ENCODE measurements at places on chromosomes 6 and 20.

DNA sequence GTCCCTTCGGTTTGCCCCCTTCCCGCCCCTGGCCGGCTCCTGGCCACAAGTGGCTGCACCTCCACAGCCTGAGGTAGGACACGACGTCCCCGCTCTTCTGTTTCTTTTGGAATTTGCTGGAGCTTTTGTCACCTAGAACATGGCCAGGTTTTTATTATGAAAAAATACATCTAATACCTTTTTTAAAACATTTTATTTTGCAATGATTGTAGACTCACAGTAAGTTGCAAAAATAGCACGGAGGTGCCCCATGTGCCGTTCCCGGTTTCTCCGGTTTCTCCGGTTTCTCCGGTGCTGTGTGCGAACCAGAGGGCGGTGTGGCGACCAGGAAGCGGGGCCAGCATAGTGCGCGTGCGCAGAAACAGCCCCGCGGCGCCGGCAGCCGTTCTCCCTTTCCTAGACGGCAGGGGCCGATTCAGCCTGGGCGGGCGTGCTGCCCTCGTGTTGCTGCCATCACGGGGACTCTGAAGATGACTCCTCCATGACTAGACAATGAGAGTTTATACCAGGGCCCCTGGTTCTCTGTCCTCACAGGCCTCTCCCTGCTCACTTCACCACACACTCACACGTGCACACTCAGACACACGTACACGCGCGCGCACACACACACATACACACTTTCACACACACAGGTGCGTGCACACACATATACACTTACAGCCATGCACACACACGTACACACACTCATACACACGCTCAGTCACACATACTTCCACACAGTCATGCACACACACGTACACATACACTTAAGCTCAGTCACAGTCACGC lies 102.1 kb downstream of the TMEM242 start:
- peak; percentile 79 for DNase-seq

- DNase-seq = no peak
These were observed 223.8 kb downstream of the NRN1 start for GRCh38 chr6:5782783-5783547.

GRCh38 chr6:66948106-66948505 lies 1241.1 kb upstream of the EYS start:
- no peak for DNase-seq

DNA sequence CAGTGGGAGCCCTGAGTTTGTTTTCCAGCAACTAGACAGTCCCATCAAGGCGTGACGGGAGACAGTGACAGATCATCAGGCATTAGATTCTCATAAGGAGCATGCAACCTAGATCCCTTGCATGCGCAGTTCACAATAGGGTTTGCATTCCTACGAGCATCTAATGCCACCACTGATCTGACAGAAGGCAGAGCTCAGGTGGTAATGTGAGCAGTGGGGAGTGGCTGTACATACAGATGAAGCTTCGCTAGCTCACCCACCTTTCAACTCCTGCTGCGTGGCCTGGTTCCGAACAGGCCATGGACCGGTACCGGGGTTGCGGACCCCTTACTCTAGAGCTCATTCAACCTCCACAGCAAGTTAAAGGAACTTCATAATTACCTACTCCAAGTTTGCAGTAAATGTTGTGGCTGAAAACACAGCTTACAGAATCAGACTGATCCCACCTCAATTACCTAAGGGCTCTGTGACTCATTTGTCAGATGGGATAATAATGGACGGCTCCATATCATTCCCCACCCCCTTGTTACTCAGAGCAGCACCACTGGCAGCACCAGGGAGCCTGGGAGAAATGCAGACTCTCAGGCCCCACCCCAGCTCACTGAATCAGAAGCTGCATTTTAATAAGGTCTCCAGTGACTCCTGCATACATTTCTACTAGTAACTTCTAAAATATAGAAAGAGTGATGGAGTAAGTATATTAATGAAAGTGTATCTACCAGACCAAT lies 15.7 kb downstream of the PXMP4 start:
- DNase-seq = no peak

- no peak for DNase-seq
These were observed 17.6 kb downstream of the PHACTR2 start for GRCh38 chr6:143695130-143695968.

GRCh38 chr20:29741594-29741893 lies 1515.9 kb upstream of the DEFB115 start:
- DNase-seq = no peak

- DNase-seq = no peak
These were observed 12.8 kb upstream of the ULBP3 start for GRCh38 chr6:150081702-150082101.

DNA sequence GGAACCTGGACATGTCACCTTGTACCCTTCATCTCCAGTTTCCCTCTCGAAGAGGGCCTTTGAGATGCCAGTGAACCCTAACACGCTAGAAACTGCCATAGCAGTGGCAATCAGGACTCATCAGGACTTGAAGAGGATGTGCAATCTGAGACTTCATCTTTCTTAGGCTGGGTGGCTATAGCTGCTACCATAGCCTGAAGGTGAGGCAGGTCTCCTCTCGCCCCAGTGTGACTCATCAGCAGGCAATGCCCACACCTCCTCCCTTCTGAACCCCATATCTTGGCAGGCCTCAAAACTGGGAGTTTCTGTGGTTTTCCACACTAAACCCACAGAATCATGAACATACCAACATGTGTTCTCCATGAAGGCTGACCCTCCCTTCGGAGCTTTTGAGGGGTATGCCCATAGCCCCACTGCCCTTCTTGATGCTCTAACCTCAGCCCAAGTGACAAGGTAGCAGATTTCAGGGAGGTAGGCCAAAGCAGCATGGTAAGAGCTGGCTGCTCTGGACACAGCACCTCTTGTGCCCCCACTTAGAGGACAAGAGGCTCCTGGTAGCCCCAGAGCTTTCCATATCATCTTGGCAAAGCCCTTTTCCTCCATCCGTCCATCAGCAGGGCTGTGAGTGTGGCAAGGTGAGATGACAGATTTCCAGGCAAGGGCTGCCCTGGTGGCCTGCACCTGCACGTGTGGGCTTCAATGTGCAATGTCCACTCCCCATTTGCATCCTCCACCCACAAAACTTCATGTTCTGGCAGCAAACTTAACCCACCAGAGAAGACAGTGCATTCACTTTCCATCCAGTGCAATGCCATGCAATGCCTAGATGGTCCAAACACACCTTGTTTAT lies 2.6 kb downstream of the BLCAP start:
- DNase-seq = no peak

GRCh38 chr20:17605131-17605660 lies 35.3 kb downstream of the DSTN start:
- peak; percentile 94 for DNase-seq

DNA sequence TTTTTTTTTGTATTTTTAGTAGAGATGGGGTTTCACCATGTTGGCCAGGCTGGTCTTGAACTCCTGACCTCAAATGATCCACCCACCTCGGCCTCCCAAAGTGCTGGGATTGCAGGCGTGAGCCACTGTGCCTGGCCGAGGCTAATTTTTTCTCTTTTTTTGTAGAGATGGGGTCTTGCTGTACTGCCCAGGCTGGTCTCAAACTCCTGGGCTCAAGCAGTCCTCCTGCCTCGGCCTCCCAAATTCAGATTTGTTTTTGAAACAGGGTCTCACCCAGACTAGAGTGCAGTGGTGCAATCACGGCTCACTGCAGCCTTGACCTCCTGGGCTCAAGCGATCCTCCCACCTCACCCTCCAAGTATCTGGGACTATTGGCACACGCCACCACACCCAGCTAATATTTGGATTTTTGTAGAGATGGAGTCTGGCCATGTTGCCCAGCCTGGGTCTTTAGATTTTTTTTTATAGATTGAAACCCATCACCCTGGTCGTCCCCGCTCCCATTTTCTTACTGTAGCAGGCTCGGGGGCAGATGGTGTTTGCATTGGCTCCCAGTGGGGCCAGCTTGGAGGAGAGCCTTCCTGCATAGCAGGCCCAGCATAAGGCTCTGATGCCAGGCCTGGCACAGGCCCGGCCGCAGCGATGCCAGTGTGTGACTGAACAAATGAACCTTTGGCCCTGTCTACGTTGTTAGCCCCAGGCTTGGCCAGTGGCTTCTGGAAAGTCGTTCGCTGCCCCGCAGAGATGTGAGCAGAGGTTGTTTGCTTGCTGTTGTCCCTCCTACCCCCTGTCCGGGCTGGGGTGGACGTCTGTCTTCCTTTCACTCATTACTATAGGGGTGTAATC lies 4.3 kb upstream of the MTG2 start:
- no peak for DNase-seq

DNA sequence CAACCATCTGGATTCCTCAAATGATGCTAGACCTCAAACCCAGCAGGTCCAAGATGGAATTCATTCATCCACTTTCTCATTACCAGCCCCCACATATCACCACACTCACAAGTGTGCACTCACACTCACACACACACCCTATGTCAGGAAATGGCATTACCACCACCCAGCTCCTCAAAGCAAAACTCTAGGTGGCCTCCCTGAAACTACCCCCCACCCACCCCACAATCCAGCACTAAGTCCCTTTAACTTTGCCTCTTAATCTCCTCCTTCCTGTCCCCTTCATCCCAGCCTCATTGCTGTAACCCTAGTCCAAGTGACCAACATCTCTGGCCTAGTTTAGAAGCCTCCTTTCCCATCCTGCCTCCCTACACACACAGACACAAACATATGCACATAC lies 109.4 kb downstream of the TNFAIP3 start:
- DNase-seq = no peak

GRCh38 chr20:584161-584970 lies 25.7 kb downstream of the TCF15 start:
- no peak for DNase-seq

- no peak for DNase-seq
These were observed 508.4 kb downstream of the HDGFL1 start for GRCh38 chr6:23077772-23078171.

DNA sequence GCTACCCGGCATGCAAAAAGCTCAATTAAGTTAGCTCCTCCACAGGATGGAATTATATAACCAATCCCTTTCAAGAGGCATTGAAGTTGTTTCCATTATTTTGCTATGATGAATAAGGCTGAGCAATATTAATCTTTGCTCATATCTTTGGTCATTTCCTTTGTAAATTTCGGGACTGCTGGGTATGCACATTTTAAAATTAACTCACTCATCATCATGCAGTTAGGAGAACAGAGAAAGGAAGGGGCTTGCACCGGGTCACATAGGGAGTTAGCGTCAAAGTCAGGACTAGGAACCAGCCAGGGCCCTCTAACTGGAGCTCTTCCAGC lies 430 bp upstream of the FAM110A start:
- DNase-seq = no peak

DNA sequence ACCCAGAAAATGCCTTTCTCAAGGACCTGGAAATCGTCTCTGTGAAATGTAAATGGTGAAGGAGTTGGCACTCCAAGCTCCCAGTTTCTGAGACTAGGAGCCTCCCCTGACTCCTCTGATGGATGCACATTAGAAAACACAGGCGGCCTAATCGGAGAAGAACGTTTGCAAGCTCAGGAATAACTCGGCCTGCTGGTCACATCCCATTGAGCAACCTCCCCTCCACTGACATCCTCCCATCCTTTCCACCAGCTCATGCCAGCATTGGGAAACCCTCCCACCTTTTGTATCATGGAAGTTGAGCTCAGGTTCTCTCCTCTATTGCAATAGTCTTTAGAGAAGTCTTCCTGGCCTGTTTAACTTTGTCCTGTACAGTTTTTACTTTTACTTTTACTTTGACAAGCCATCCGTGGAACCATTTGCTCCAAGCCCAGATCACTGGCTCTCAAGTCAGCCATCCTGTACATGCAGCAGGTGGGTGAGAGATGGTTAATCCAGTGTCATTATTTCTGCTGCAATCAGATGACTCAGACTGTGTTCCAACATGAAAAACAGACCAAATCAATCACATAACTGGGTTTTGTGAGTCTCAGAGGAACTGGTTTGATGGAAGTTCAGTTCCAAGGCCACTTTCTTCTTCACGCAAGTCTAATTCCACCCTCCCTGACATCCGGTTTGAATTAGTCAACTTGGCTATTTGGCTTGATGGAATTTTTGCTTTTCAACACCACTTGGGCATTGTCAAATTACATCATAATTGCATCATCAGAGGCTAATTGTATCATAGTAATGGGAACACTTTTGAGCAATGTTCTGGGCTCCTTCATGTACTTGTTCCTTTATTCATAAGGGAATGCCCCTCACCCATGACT lies 619.4 kb upstream of the CDH4 start:
- DNase-seq = no peak

DNA sequence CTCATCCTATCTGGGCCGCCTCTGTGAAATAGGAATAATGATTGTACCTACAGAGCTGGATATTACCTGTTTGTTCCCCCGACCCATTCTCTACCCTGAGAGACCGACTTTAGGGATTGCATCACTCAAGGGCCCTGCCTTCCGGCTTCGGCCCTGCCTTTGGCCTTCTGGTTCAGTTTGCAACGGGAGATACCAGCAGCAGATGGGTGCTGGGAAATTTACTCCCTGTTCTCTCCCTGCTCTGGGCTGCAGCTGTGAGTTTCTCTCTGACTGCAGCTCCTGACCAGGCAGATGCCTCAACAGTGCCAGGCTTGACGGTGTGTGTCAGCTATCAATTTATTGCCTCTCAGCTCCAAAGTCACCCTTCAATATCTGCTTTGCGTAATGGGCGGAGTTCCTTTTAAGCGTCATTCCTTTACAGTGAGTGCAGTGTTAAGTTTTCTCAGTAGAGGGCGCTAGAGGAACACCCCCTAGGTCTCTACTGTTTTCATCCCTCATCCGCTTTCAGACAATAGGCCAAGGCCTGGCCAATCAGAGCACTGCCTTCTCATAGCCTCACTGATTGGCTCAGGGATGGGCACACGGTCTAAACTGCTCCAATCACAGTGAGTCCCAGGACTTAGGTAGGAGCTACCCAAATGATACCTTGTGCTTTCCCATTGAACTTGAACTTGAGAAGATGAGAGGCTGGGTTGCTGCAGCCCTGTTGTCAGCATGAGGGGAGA lies 30.0 kb downstream of the KCNG1 start:
- peak; percentile 72 for DNase-seq

DNA sequence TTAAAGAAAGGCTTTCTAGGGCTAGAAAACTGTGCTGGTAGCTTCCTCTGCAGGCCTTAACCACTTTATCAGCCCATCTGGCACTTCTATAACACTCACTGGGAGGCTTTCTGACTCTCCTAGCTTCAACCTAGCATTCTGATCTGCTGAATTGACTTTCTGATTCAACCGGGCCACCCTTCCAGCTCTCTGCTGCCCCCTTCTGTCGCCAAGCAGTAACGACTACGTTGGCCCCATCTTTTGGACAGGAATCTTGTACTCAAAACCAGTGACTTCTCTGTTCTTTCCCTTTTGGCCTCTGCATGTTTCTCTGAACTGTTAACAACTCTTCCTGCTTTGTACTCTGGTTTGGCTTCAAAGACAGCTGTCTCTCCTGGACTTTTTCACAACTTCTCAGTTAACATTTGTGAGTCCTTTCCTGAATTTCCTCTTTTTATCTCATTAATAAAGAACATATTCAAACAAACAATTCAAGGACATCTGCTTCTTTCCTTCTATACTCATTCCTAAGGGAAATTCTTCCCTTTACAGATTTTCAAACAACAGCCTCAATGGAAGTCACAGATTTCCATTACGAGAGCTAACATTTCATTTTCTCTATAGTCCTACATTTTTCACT lies 43.9 kb upstream of the FAM135A start:
- DNase-seq = peak; percentile 43
